ENCODE measurements at places on chromosomes 6 and 20. TPM values are rescaled to one million over a fixed set of nuclear protein-coding genes. Genes with fewer than 3 reads are reported as not detected.

DNA sequence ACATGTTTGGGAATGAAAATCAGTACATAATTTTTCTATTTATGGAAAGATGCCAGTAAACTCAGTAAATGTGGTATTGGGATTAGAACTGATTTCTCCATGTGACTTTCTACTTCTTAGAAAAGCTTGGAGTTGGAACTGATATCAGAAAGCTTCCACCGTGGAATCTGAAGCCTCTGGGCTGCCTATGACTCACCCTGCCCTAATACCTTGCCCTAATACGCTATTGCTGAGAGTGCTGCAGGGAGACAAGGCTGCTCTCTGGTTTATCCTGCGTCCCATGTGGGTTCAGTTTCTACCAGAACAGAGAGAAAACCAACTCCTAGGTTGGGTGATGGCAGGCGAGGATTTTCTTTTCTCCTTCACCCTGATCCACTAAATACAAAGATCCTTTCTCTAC is 3.3 kb upstream of the STMND1 start:
- no peak for DNase-seq
- peaks cover 53% of the 10 kb centered on the region for H3K27me3 ChIP-seq
- H3K27ac ChIP-seq: no peak overlapping the region
- H3K4me3 ChIP-seq: no peak overlapping the region
- H3K4me1 ChIP-seq: peaks cover 2% of the 10 kb centered on the region
- H3K36me3 ChIP-seq: no peaks in the 10 kb centered on the region

DNA sequence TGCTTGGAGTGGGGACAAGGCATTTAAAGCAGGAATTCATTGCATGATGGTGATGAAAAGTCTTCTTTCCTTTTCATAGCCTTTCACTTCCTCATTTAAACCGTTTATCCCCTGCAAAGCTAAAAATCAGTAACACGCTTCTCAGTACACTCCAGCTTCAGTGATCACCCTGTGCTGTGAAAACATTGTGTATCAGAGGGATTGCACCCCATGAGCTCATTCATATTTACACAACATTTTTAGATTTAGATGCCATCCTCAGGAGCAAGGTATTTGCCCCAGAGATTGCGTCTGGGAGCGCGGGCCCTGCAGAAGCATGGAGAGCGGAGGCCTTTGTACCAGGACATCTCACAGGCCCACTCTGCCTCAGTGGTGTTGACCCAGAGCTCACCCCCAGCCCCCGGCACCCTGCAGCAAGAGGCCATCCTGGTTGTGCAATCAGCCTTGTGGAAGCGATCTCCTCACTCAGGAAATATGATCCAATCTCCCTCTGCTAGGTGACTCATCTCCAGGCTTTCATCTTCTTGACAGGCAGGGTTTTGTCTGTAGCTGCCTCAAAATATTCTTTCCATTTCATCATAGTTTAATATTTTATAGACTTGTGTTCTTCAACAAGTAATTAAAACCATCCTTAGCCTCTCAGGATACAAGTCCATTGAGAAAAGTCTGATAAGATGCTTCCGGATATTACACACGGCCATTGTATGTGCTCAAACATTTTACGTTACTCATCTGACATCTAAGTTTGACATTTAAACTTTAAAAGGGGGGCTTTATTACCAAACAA is 38.9 kb upstream of the THBS2 start:
- H3K27ac ChIP-seq: no peak overlapping the region
- H3K4me1 ChIP-seq: no peaks in the 10 kb centered on the region
- no peaks in the 10 kb centered on the region for H3K36me3 ChIP-seq
- H3K27me3 ChIP-seq: peaks cover 3% of the 10 kb centered on the region

GRCh38 chr6:84309336-84309735 is 81.9 kb upstream of the CEP162 start:
- no peak overlapping the region for H3K27ac ChIP-seq
- DNase-seq: no peak
- no peak overlapping the region for H3K4me3 ChIP-seq
- no peaks in the 10 kb centered on the region for H3K36me3 ChIP-seq
- no peaks in the 10 kb centered on the region for H3K4me1 ChIP-seq

DNA sequence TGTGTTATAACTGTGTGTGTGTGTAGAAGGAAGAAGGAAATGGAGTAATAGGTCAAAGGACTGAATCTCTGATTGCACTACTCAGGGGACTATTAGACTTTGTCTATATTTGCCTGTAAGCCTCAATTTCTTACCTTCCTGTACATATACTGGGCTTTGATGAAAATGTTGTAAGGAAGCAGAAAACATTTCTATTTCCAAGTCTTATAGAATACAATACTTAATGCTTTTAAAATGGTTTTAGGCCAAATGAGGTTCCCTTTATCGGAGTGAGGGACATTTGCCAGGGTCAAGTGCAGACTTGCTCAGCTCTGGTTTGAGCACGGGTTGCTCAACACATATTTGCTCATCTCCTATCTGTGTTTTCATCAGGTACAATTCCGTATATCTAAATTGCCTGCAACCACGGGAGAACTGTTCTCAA is 28.3 kb downstream of the MEP1A start:
- no peaks in the 10 kb centered on the region for H3K36me3 ChIP-seq
- H3K27ac ChIP-seq: no peak overlapping the region
- DNase-seq: no peak
- H3K4me3 ChIP-seq: no peak overlapping the region
- peaks cover 4% of the 10 kb centered on the region for H3K27me3 ChIP-seq

DNA sequence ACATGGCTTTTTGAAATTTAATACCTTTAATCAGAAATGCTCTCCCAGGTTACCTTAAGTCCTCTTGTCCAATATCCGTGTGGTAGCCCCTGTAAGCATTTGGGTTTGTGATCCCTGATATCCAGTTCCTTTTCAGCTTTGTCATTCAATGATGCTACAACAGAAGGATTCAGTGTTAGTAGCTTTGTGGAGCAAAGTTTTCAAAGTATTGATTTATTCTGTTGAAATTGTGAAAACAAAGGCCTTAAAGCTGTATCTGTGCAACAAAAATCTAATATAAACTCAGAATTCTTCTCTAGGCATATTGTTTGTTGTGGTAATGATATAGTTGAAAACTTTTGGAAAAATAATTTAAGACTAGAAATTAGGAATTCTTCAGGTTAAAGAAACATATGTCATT is 91.9 kb downstream of the ADGRB3 start:
- DNase-seq: no peak
- no peaks in the 10 kb centered on the region for H3K36me3 ChIP-seq
- no peak overlapping the region for H3K4me3 ChIP-seq
- no peaks in the 10 kb centered on the region for H3K27me3 ChIP-seq
- no peaks in the 10 kb centered on the region for H3K4me1 ChIP-seq

- H3K27ac ChIP-seq: no peak overlapping the region
- DNase-seq: no peak
- no peak overlapping the region for H3K4me3 ChIP-seq
- no peaks in the 10 kb centered on the region for H3K36me3 ChIP-seq
- no peaks in the 10 kb centered on the region for H3K4me1 ChIP-seq
Observed at GRCh38 chr20:24439737-24440387, 29.6 kb upstream of the SYNDIG1 start.

DNA sequence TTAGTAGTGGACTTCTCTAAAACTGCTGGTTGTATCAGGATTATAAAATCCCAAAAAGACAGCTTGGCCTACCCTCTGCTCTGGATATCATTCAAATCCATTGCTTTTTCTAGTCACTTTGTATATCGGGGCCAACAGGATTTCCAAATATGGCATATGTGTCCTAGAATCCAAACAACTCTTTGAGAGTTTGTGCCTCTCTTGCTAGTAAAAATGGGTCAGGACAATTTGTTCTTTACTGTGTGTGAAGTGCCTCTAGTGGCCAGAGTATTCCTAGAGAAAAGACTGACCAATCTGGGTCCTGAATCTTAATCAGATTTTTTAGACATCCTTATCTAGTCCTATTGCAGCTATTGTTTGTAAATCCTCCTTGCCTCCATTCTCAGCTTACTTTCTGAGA is 33.5 kb upstream of the MANEA start:
- no peak overlapping the region for H3K27ac ChIP-seq
- DNase-seq: no peak
- no peaks in the 10 kb centered on the region for H3K36me3 ChIP-seq
- H3K27me3 ChIP-seq: peaks cover 2% of the 10 kb centered on the region

- H3K27me3 ChIP-seq: peaks cover 8% of the 10 kb centered on the region
- no peak for DNase-seq
- no peak overlapping the region for H3K4me3 ChIP-seq
- H3K36me3 ChIP-seq: no peaks in the 10 kb centered on the region
- H3K27ac ChIP-seq: no peak overlapping the region
Observed at GRCh38 chr6:18507561-18507960, 120.4 kb downstream of the RNF144B start.

PNPLA1 gene
- not detected for total RNA-seq

SKIC2 gene
- total RNA-seq: 93.2 TPM

TPD52L1 gene
- total RNA-seq: not detected

ASIP gene
- not detected for total RNA-seq

MYBL2 gene
- 114 TPM for total RNA-seq

DLL1 gene
- 0.37 TPM for total RNA-seq

NEDD9 gene
- total RNA-seq: 114 TPM

GPSM3 gene
- total RNA-seq: 196 TPM

All from activated CD8-positive, alpha-beta memory T cell treated with anti-CD3 and anti-CD28 coated beads, Interleukin-2, amount 10 ng/mL, durations not matched to agents 7 days and 5 days (primary cell).